GM12864 (cell line): ENCODE measurements at places on chromosomes 7 and 10.

DNA sequence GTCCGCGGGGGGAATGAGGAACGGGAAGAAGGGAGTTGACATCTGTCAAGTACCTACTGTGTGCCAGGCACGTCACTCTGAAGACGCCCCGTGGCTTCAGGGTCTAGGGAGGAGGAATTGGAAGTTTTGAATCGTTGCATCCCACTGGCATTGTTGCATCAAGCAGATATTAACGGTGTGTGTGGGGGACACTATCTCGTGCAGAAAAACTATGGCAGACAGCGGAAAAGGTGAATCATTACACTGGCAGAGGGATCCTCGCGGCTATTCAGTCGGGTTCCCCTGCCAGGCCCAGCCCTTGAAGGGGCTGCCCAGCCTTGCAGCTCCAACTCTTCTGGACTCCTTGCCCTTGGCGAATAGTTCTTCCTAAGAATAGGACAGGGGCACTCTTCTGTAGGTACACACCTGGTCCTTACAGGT lies 1.0 kb upstream of the KIAA1549 start:
- DNase-seq = no peak

DNA sequence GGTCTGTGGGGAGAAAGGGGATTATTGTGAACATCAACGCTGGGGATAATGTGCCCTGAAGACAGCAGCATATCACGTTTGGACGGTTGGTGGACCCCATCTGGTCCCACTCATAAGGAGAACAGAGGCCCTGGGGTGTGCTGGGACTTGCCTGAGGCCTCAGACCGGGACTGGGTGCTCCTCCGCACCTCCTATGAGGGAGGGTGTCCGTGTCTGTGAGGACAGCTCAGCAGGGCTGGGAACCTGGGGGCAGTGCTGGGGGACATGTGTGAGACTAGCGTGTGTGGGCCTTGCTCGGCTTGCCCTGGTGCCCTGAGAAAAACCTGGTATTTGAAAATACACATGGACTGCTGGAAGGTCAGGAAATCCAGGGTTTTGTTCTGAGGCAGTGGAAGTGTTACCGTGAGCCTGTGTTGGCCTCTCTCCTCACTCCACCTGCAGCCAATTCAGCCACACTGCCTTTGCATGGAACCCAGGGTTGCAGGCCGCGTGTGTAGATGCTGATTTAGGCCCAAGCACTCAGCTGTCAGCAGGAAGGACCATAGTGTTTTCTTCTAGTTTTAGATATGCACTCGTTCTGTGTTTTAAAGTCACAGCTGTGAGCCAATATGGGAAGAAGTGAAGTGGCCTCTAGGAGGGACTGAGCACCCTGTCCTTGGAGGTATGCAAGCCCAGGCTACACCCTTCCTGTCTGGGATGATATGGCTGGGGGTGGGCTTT lies 13.4 kb upstream of the SH2D4B start:
- no peak for DNase-seq

GRCh38 chr7:100430493-100431285 lies 1.1 kb downstream of the MEPCE start:
- DNase-seq = no peak

DNA sequence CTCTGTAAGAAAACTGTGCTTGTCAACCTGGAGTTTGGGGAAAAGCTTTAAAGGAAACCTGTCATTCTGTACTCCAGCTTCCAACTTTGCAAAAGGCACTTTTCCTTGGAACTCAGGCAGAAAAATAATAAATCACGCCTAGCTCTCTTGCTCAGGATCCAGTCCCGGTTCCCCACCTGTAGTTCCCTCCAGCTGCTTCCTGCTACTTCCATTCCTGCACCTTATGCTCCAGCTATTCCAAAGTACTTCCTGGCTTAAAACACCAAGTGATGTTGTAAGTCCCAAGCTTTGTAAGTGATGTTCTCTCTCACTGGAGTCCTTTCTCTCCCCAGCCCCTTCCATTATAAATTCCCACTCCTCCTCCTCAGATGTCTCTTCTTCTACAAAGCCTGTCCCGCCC lies 98.6 kb downstream of the GRM8 start:
- no peak for DNase-seq

DNA sequence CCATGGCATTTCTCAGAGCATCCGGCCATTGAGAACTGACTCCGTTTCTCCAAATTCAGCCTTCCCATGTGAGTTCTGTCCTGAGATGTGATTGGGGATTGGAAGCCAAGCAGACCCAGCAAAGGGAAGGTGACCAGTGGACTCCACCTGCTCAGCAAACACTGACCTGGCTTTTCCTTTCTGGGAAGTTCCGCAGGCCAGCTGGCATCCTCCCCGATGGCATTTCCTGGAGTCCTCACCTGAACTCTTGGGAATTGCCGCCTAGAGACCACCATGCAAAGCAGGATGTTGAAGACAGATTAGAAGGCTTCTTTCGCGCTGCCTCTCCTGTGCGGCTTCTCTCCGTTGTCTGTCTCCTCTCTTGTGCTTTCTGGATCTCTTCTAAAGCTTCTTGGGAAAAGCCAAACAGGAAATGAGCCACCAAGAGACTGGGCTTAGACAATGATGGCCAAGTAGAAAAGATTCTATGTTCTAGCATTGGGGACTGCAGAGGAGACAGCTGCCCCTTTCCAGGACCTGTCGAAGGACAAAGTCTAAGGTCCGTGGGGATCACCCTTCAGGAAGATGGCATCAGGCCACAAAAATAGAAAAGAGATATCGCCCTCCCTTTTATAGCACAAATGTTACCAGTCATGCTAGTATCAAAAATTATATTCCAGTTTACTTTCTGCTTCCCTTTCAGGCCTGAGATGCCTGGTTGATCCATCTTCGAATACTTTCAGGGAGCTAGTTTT lies 103.7 kb upstream of the INSYN2A start:
- no peak for DNase-seq

DNA sequence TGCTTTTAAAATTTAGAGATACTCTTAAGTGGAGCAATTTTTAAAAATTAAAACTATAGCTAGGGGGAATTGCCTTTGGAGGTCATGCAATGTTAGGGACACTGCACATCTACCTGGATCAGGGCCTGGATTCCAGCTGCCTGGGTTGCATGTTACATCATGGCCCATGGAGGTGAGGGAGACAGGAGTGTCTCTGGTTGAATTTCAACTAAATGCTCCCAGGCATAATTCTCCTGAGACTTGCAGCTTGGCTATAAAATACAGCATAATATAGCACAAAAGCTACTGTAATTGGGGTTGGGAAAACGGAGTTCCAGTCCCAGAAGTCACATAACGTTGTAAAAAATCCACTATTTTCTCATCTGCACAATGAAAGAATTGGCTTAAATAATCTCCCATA lies 782.5 kb downstream of the LRMDA start:
- no peak for DNase-seq

DNA sequence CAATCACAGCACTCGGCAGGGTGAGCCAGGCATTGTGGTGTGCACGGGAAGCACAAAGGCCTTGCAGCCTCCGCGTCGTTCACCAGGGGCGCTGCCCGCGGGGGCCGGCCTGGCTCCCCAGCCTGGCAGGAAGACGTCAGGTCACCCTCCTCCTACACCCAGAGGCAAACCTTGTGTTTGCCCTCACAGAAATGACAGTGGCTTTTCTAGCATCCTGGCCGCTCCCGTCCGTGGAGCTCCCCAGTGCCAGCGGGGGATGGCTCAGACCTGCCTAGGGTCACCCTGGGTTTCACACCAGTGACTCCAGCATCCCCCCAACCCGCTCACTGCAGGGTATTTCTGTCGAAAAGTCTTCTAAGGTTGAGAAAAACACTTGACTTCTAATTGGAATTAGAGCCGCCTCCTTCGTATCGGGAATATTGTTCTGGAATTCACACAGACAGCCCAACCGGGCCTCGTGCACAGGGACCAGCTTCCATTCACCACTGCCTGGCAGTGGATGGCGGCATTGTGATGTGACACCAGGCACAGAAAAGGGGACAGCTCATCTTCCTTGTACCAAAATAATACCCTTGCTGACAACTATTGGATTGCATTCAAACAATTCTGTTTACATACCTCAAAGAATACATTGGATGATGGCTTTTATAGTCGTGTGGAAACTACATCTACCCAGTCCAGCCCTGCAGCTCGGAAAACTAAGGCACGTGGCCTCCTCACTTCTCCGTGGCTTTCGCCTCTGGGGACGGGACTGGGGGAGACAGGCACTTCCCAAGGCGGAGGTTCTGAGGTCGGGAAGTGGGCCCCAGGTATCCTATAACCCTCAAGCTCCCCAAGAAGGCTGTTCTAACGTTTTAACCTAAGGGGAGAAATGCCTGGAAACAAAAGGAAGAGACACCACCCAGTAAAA lies 109.0 kb downstream of the EBF3 start:
- no peak for DNase-seq
